Placental epithelial cell (primary cell): ENCODE measurements at places on chromosomes 12 and 14. TPM values are rescaled to one million over a fixed set of nuclear protein-coding genes. Genes with fewer than 3 reads are reported as not detected.

The OR6C74 gene
- not detected in 2 replicates for total RNA-seq

The CACNA1C gene
- 2.2 and 3.1 TPM in 2 replicates for total RNA-seq

The TMEM132C gene
- not detected in 2 replicates for total RNA-seq

The ASCL1 gene
- total RNA-seq: not detected in 2 replicates

The RNASE2 gene
- not detected in 2 replicates for total RNA-seq

The SERPINA10 gene
- total RNA-seq: not detected in 2 replicates

The MYF6 gene
- not detected in 2 replicates for total RNA-seq

The CEBPE gene
- not detected in 2 replicates for total RNA-seq

The PUS1 gene
- 5.5 and 5.7 TPM in 2 replicates for total RNA-seq
